CD4-positive, alpha-beta T cell treated with Interleukin-17A for 1 hour (primary cell): ENCODE measurements at places on chromosomes 13 and 19.

- no peak for DNase-seq
These were observed 2.0 kb downstream of the EGLN2 start for GRCh38 chr19:40800997-40801377.

GRCh38 chr13:60619461-60619860, 222.4 kb downstream of the TDRD3 start:
- no peak for DNase-seq

GRCh38 chr13:98613591-98613990, 36.7 kb upstream of the STK24 start:
- no peak for DNase-seq

GRCh38 chr13:94534166-94534565, 54.7 kb upstream of the DCT start:
- DNase-seq: no peak

GRCh38 chr13:51644654-51645053, 60.4 kb downstream of the WDFY2 start:
- DNase-seq: peak; percentile 37

DNA sequence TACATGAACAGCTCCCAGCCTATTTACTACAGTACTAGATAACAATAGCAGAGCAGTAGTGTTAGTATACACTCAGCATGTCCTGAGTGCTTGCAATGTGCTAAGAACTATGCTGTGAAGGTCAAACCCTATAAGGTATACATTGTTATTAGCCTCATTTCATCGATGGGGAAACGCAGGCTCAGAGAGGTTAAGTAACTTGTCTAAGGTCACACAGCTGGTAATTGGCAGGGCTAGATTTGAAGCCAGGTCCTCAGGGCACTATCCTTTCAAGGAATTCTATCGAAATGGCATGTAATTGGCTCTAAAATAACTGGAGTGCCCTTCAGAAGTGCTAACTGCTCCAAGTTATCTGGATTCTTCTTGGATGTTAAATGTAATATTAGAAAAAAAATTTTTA, 295.6 kb downstream of the ZNF536 start:
- DNase-seq: no peak

GRCh38 chr13:45180713-45181601, 19.9 kb downstream of the KCTD4 start:
- no peak for DNase-seq

GRCh38 chr19:36987091-36987490, 71.0 kb downstream of the ZNF568 start:
- no peak for DNase-seq

DNA sequence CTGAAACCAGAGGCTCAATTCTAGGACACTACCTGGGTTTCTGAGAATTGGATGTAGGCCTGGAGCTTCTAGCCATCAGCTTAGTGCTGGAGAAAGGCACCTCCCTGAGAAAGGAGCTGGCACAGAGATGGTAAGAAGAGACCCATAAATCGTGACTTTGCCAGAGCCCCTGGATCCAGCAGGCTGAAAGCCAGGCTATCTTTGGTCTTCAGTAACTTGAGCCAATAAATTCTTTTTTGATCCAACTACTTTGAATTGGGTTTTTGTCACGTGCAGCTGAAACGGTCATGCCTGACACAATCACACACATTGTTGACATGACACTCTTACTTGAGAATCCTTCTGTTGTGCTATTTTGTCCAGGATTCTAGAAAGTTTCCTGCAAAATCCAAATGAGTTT, 103.4 kb downstream of the LHFPL6 start:
- DNase-seq: no peak
